ENCODE measurements at places on chromosomes 12 and 14. TPM values are rescaled to one million over a fixed set of nuclear protein-coding genes. Genes with fewer than 3 reads are reported as not detected.

The PROX2 gene
- not detected for total RNA-seq

The PRH2 gene
- not detected for total RNA-seq

The KRT85 gene
- not detected for total RNA-seq

The KRAS gene
- total RNA-seq, result 29.5 TPM

The SVOP gene
- not detected for total RNA-seq

The SLC6A13 gene
- 3.5 TPM for total RNA-seq

The MANSC1 gene
- 74.5 TPM for total RNA-seq

DNA sequence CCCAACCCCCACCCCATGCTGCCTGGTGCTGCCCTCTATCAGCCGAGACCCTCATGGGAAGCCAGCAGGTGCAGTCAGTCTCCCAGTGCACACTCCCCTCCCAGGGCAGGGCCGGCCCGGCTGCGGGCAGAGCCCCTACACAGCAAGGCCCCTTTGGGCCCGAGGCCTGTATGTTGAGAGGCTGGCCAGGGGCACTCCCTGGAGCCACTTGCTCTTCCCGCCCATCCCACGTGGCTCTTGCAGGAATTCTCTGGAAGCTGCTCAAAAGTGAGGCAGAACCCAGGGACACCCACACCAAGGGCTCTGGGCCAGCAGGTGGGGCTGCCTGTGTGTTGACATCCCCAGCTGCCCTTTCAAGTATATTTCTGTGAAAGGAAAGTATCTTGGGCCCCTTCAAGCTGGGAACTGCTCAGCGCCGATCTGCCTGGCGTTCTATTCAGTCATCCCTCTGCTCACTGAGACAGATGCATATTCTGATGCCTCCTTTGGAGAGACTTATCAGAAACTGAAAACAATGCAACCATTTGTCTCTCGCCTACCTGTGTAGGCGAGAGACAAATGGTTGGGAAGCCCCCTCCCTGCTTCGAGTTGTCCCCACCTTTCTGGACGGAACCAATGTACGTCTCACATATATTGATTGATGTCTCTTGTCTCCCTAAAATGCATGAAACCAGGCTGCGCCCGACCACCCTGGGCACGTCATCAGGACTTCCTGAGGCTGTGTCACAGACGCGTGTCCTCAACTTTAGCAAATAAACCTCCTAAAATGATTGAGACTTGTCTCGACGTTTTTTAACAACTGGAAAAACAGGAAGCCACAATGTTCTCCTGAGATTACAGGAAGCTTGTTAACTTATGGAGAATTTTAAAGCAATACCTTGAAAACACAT is 6.0 kb downstream of the GPR132 start:
- DNase-seq, result no peak
- H3K4me1 ChIP-seq, result peaks cover 2% of the 10 kb centered on the region
- no peak overlapping the region for H3K4me3 ChIP-seq
- no peaks in the 10 kb centered on the region for H3K27me3 ChIP-seq
- no peak overlapping the region for H3K27ac ChIP-seq

DNA sequence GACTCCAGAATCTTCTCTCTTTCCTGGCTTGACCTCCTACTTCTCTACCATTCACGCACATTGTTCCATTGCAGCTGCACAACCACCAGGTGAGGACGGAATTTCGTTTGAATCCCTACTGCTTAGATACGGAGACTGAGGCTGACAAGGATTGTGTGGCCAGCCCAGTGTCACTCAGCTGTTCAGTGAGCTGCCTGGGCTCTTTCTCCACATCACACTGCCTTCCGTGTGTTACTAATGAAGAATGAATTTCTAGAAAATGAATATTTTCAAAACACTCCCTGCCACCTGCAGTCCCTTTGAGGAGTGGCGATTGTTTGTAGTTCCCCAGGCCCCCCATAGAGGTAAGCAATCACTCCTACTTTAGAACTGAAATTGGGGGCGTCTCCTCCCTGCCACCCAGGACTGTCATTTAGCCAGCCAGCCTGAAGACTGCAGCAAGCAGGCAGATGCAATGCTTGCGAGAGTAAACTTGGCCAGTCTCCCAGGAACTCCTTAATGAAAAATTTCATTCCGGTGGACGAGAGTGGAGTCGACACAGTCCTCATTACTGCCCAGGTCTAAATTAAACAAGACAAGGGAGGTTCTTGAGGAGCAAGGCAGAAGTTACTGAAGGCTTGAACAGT is 239.7 kb downstream of the SLC41A2 start:
- peaks cover 75% of the 10 kb centered on the region for H3K27me3 ChIP-seq
- no peak overlapping the region for H3K4me3 ChIP-seq
- H3K4me1 ChIP-seq, result no peaks in the 10 kb centered on the region
- no peaks in the 10 kb centered on the region for H3K36me3 ChIP-seq
- DNase-seq, result no peak

DNA sequence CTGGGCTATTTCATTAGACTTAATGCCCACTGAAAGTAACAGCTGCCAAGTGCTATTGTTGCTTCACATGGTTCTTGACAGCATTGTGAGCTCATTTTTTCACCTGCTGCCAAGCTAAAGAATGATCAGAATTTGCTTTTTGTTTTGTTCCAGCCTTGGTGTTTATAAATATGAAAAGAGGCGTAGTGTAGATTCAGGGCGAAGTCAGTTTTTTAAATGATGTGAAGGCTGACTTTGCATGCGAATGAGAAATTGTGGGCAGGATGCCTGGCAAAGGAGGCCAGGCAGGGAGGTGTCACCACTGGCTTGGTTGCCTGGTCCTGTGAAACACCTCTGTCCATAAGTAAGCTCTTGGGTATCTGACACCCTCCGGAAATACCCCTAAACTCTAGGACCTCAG is 93.3 kb upstream of the NAP1L1 start:
- no peaks in the 10 kb centered on the region for H3K36me3 ChIP-seq
- no peaks in the 10 kb centered on the region for H3K27me3 ChIP-seq
- no peak for DNase-seq
- peaks cover 5% of the 10 kb centered on the region for H3K4me1 ChIP-seq

DNA sequence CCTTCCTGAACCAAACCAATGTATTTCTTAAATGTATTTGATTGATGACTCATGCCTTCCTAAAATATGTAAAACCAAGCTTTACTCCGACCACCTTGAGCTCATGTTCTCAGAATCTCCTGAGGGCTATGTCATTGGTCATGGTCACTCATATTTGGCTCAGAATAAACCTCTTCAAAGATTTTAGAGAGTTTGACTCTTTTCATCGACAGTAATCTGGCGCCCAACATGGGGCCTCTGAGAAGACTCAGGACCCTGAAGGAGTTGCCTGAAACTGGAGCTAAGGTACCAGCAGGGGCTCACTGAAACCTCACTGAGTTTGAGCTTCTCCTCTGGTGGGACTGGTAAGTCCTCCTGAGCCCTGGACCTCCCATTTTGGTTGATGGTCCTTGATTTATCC is 17.2 kb upstream of the PSMC1 start:
- H3K4me3 ChIP-seq, result no peak overlapping the region
- H3K36me3 ChIP-seq, result no peaks in the 10 kb centered on the region
- no peaks in the 10 kb centered on the region for H3K4me1 ChIP-seq
- peaks cover 17% of the 10 kb centered on the region for H3K27me3 ChIP-seq

DNA sequence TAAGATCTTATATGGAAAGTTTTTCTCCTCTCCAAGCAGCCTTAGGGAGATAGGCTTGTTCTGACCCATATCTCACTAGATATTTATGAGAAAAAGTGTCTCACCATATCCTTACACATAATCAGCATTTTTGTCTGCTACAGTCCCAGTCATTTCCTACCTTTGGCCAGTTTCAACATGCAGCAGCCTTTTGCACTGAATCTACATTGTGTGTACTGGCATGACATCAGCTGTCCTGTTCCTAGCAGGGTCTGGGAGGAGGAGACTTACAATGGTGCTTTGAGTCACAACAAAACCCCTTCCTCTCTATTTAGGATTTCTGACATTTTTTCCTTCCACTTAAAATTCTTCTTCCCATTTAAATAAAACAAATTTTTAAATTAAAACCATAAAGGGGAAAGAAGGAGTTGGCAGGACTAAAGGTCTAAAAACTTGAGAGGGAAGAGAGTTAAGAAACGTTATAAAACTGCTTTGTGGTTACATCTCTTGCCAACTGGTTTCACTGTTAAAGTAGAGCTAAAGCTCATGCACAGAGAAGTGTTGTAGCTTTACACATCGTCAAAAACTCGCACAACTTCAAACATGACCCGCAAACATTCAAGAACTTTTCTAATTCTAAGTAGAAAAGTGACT is 53.3 kb upstream of the CERS5 start:
- H3K4me1 ChIP-seq, result peaks cover under 1% of the 10 kb centered on the region
- no peak for DNase-seq
- no peak overlapping the region for H3K4me3 ChIP-seq
- no peak overlapping the region for H3K27ac ChIP-seq
- H3K36me3 ChIP-seq, result no peaks in the 10 kb centered on the region

DNA sequence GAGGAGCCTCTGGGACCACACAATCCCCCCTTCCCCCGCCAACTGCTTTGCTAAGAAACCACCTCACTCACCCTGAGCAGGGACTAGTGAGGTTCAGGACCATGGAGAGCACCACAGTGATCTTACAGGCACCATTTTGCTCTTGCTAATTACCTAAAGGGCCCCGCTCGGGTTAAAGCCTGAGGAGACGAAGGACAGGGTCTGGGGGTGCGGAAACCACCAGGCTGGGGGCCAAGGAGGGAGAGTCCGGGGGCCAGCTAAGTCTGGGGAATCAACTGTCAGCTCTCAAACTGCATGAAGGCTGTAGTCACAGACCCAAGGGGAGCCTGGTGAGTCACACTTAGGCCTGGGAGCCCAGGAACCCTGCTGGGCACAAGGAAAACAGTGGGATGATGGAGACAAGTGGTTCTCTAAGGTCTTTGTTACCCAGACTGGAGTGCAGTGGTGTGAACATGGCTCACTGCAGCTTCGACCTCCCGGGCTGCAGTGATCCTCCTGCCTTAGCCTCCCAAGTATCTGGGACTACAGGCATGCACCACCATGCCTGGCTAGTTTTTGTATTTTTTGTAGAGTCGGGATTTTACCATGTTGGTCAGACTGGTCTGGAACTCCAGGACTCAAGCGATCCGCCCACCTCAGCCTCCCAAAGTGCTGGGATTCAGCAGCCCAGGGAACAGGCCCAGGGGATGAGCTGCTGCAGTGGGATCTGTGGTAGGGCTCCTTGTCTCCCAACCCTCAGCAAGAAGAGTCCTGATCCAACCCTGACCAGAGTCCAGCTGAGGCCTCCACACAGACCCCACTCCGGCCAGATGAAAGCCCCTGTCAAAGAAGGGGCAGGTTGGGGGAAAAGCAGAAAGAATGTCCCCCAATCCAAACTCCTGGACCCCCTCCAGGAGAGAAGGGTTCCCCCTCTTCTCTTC is 98.8 kb downstream of the CALM1 start:
- H3K36me3 ChIP-seq, result no peaks in the 10 kb centered on the region
- no peak overlapping the region for H3K27ac ChIP-seq
- peaks cover 15% of the 10 kb centered on the region for H3K27me3 ChIP-seq
- H3K4me3 ChIP-seq, result no peak overlapping the region

- H3K4me1 ChIP-seq, result peaks cover 8% of the 10 kb centered on the region
- peaks cover 8% of the 10 kb centered on the region for H3K36me3 ChIP-seq
- no peaks in the 10 kb centered on the region for H3K27me3 ChIP-seq
- H3K27ac ChIP-seq, result no peak overlapping the region
- H3K4me3 ChIP-seq, result no peak overlapping the region
Observed at GRCh38 chr12:50661300-50662115, 102.4 kb upstream of the ATF1 start.

DNA sequence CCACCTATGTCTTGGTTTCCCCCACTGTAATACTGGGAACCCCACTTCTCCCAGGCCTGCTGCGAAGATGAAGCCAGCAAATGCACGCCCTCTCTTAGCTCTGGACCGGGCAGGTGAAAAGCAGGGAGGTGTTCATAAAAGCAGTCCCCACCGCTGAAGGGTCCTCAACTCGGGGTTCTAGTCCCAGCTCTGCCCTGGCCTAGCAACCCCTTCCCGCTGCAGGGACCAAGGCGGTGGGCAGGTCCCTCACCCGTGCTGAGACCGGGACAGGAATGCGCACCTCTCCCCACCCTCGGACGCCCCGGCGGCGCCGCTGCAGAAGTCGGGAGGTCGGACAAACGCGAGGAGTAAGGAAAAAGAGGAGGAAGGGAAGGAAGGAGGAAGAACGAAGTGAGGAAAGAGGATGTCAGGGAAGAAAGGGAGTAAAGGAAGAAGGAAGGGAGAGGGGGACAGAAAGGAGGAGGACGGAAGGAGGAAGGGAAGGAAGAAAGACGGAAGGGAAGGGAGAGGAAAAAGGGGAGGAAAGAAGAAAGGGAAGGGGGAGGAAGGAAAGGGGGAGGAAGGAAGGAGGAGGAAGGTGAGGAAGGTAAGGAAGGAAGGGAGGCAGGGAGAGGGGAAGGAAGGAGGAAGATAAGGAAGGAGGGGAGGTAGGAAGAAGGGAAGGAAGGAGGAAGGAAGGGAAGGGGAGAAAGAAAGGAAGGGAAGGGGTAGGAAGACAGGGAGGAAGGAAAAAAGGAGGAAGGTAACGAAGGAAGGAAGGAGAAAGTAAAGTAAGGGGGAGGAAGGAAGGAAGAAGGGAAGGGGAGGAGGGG is 701 bp downstream of the SPRING1 start:
- H3K27me3 ChIP-seq, result no peaks in the 10 kb centered on the region
- peaks cover 31% of the 10 kb centered on the region for H3K4me1 ChIP-seq
- peak; percentile 35 for DNase-seq
- H3K36me3 ChIP-seq, result peaks cover 59% of the 10 kb centered on the region
- H3K27ac ChIP-seq, result peak overlapping the region; percentile 69

DNA sequence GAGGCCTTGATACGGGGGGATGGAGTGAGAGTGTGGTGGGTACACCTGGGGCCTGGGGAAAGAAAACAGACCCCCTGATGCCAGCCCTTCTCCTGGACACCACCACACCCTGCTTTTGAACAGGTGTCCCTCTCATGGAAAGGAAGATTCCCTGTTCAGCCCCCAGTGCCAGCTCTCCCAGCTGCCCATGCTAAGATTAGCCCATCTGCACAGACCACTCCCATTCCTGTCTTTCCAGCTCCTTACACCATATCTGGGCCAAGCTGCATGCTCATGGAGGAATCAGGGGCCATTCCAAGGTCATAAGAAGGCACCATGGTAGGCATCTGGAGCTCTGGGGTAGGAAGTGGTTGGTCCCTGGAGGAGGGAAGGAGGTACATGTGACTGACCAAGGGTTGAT is 9.6 kb downstream of the NAB2 start:
- DNase-seq, result no peak
- H3K27ac ChIP-seq, result no peak overlapping the region
- H3K36me3 ChIP-seq, result peaks cover 91% of the 10 kb centered on the region

- DNase-seq, result no peak
- no peak overlapping the region for H3K4me3 ChIP-seq
- peaks cover 8% of the 10 kb centered on the region for H3K4me1 ChIP-seq
- no peaks in the 10 kb centered on the region for H3K36me3 ChIP-seq
Observed at GRCh38 chr12:12384571-12385340, 27.9 kb downstream of the BORCS5 start.

DNA sequence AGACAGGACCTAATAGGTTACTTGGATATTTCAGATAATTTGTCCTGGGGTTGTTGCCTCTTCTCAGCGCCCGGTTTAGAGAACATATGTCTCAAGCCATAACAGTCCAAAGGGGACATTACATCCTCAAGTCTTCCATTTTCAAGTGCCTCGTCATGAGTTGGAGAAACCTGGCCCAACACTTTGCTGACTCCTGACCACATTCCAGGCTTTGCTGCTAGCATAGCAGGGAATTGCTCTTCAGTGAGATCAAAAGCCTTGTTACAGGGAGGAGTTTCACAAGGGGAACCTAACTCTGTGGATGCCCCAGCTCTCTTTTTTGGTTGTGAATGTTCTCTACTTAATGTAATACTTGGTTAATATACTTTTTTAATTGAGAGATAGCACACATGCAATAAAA is 8.2 kb upstream of the MMP19 start:
- H3K27ac ChIP-seq, result no peak overlapping the region
- DNase-seq, result no peak
- peaks cover 8% of the 10 kb centered on the region for H3K4me1 ChIP-seq
- H3K27me3 ChIP-seq, result peaks cover 54% of the 10 kb centered on the region
- H3K4me3 ChIP-seq, result no peak overlapping the region

Measured in Calu3 (cell line).